ENCODE measurements at places on chromosomes 2 and 18. TPM values are rescaled to one million over a fixed set of nuclear protein-coding genes. Genes with fewer than 3 reads are reported as not detected.

Gene ALPI
- total RNA-seq: not detected

Gene ACVR1C
- total RNA-seq: 0.59 TPM

Gene BZW1
- total RNA-seq: 99.3 TPM

Gene SH3RF3
- 11.2 TPM for total RNA-seq

Gene SCN9A
- 0.75 TPM for total RNA-seq

Gene SERPINB4
- total RNA-seq: not detected

Gene SLC20A1
- total RNA-seq: 26.1 TPM

Gene C2orf78
- total RNA-seq: not detected

DNA sequence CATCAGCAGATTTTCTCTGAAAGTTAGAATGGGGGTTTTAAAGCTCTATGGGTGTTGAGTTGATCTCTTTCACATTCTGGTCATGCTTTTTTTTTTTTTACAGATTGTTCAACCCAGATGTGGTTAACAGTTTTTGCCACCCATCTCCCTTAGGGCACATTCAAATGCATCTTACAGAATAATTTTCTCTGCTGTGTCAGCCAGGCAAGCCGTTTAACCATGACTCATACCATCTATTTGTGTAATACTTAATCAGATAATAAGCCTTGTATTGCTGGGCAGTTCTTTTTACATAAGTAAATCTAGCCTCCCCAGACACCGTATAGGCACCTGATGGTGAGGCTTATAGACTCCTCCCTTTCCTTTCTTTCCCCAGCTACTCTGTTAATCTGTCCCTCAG is 62.0 kb downstream of the TGIF1 start:
- DNase-seq: no peak

- DNase-seq: no peak
Observed at GRCh38 chr2:197381641-197382040, 53.2 kb downstream of the SF3B1 start.

DNA sequence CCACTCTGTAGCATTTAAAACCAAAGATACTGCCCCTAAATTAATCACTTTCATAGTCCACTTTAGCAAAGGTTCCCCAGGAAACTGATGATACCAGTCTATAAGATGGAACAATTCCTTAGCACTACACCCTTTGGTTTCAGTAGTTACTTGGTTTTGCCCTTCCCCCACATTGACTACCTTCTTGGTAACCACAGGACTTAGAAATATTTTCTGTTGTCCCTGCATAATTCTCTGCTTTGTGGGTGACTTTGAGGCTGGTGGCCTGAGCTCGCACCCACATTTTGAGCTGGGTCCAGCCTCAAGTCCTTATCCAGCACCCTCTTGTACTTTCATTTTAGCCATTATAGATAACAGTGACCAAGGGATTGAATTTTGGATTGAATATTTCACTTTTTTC is 23.1 kb downstream of the ELP2 start:
- DNase-seq: no peak

- DNase-seq: no peak
Observed at GRCh38 chr2:156423674-156424282, 12.4 kb upstream of the GPD2 start.

GRCh38 chr2:26550276-26551015 is 72.5 kb upstream of the OTOF start:
- DNase-seq: no peak

DNA sequence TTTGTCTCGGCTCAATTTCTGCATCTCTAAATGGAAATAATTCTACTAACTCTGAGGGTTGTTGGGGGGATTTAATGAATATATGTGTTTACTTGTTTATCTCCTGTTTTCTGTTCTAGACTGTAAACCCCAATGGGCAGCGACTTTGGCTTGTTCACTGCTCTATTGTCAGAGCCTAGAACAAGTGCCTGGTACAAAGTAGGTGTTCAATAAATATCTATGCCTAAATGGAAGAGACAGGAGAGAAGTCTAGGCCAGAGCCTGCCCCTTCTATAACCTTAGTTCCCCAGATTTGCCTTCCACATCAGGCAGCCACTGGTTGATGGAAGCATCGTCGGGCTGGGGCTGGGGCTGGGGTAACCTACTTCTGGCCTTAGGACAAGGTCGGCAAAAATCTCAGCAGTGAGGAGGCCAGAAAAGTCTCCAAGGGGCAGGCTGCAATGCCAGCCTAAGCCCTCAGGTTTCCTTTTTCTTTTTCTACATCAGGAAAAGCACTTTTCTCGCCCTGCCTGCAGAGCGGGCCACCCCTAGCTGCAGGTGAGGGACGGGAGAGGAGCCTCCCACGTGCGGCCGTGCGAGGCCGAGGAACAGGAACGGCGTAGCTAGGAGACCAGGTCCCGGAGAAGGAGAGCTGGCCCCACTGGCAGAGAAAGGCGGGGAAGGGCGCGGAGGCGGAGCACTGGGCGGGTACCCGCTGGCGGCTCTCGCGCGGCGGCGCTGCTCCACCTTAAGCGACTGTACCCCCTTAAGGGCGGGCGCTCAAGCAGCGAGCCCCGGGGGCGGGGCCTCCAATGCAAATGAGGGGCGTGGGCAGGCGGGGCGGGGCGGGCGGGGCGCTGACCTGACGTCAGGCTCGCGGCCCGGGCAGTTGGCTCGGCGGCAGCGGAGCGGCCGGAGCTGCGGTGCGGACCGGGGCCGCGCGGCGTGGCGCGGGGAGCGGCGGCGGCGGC is at the start of gene CNNM4:
TSS of gene CNNM4 (plus strand) at position 867 of the 950 bp plus-strand sequence. CDS start 98 bp downstream, outside the sequence.
- DNase-seq: peak; percentile 97

DNA sequence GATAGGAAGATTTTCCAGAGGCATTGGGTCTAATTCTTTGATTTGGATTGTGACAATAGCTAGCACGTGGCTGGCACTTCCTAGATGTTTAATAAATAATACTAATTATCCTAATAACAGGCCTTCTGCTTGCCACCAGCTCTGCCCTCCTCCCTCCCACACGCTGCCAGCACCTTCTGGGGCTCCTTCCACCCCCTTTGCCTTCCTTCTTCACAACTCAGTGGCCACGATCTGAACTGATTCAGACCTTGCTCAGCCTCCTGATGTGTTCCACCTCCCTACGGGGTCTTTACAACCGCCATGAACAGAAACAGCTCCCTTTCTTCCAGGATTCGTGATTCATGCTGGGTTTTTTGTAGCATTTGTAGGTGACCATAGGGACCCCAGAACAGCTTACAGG is 310.3 kb upstream of the HS6ST1 start:
- no peak for DNase-seq

DNA sequence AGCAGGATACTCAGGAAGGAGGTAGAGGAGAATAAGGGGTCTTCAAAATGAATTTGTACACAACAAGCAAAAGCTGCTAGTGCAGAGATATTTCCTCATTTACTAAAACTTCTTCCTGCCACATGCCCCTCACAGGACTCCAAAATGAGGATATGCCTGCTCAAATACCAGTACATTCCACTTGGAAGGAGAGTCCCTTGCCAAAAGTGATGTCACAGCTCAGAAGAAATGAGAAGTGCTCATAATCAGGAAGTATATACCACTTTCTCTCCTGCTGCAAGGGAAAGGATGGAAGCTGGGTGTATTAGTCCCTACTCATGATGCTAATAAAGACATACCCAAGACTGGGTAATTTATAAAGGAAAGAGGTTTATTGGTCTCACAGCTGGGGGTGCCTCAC is 87.7 kb upstream of the FSHR start:
- no peak for DNase-seq

- peak; percentile 62 for DNase-seq
Observed at GRCh38 chr2:26463244-26464192, 14.4 kb downstream of the OTOF start.

GRCh38 chr2:147712051-147712450 is 132.8 kb upstream of the ACVR2A start:
- no peak for DNase-seq

DNA sequence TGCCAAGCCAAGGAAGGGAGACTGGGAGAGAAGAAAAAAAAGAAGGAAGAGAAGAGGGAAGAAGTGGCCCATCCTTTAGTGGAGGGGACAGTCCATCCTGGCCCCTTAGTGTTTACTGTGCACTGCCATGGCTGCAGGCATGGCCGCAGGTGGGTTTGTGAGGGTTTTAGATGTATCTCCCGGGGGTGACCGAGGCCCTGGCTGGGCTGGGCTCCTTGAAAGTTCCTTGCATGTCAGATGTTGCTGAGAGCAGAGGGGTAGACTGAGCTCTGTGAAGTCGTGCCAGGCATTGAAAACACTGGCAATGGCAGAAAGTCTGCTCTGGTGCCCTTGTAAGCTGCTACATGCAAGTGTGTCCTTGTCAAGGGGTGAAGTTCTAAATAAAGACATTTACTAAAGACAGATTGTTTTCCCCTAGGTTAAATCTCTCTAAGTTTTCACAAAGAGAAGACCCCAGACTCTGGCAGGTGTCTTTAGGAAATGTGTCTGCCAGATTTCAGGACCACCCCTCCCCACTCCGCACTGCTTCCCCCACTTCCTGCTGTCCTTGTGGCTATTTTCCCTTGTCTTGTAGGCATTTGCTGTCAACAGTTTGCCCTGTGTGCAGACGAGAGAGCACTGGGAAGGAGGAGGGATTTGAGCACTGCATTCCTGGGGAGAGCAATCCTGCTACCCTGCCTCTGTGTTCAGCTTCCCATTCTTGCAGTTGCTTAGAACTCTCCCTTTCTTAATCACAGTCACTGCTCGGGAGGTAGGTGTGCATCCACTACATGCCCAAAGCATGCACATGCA is 68.4 kb downstream of the ACOXL start:
- no peak for DNase-seq

GRCh38 chr2:42568401-42569115 is at the start of gene MTA3:
Gene MTA3 (plus strand): TSS chr2:42568632. CDS start chr2:42568746, 114 bp downstream.
- DNase-seq: peak; percentile 82

DNA sequence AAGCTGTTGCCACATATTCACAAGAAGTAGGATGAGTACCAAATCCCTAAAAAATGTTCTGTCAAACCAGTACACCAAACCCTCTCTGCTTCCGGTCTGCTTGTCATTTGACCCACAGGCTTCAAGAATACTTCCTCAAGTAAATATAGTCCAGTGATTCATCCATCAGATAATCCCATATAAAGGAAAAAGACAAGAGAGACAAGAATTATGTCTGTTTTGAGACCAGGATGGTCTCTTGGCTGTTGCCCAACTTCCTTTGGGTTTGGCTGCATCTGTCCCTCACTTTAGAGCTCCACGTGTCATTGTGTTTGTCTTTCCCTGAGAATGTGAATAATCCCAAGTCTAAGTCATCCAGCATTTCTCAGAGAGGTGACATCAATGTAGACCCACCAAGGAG is 91.5 kb upstream of the NRP2 start:
- no peak for DNase-seq

GRCh38 chr2:43087413-43087812 is 139.0 kb downstream of the ZFP36L2 start:
- DNase-seq: no peak

Measured in cardiac septum (tissue), 1 donor.